NCI-H1417 treated with DMSO at 0.1 percent for 48 hours (cell line): ENCODE measurements at places on chromosomes 7 and 10.

- no peak for DNase-seq
These were observed 202.8 kb upstream of the AKR1E2 start for GRCh38 chr10:4623200-4623599.

- no peak for DNase-seq
These were observed 167.1 kb upstream of the TRIM24 start for GRCh38 chr7:138292951-138293350.

DNA sequence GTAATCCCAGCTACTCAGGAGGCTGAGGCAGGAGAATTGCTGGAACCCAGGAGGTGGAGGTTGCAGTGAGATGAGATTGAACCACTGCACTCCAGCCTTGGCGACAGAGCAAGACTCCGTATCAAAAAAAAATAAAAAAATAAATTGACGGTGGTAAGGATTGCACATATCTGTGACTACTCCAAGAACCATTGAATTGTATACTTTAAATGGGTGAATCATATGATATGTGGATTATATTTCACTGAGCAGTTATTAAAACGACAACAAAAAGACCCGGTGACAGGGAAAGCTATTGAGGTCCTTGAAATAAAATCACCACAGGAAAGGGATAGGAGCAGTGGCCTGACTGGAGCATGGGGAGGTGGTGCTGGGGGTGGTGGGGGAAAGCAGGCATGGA lies 31.2 kb upstream of the COMTD1 start:
- no peak for DNase-seq

DNA sequence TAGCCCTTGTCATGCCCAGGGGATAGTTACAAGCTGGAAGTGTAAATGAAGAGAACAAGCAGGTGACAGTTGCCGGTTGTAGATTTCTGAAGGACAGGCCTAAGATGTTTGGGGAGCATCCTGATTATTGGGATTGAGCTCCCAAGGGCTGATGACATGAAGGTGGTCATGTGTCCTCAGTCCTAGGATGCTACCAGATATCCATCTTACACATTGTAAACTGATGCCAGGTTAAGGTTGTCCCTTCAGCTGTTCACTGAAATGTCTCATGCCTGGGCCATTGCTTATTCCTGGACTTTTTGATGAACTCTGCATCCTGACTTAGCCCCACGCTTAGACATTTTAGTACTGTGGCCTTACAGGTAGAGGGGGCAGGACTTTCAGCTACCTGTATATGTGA lies 1.3 kb downstream of the ZMIZ2 start:
- DNase-seq, result no peak

GRCh38 chr10:88154596-88155250 lies 291.3 kb downstream of the PTEN start:
- DNase-seq, result no peak
